NCI-H2227 treated with DMSO at 0.1 percent for 48 hours (cell line): ENCODE measurements at places on chromosomes 1 and 21.

DNA sequence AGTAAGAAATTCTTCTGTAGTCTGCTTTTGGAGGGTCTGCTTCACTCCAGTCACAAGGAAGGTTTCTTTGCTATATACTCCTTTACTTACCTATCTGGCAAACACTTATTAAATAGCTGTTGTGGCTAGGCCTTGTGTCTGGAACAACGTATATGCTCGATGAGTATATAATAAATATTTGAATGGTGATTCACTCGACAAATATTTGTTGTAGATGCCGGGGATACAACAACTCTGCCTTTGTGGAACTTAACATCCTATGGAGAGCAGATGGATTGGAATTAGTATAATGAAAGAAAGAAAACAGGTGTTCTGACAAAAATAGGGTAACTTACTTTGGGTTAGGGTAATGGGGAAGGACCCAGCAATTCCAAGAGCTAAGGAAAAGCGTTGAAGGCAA, 31.1 kb downstream of the KPNA6 start:
- DNase-seq, result no peak

- DNase-seq, result no peak
These were observed 78.6 kb downstream of the POFUT2 start for GRCh38 chr21:45209046-45209445.

GRCh38 chr1:60904099-60904851, 178.1 kb upstream of the NFIA start:
- no peak for DNase-seq

DNA sequence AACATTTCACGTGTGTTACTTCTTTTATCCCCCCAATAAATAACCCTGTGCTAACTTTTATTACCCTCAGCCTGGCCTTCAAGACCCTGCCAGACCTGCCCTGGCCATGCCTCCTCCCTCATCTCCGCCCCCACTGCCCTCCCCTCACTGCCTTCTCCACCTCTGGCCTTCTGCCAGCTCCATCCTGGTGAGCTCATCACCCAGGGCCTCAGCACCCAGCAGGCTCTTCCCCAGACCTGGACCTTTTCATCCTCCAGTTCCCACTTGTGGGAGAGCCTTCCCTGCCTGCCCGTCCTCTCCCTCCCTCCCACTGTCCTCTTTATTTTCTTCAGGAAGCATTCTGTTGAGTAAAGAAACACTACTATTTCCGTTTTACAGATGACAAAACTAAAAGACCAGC, 72.0 kb downstream of the SLC66A1 start:
- DNase-seq, result no peak

- DNase-seq, result no peak
These were observed 176.1 kb downstream of the CACNA1E start for GRCh38 chr1:181659321-181659957.

DNA sequence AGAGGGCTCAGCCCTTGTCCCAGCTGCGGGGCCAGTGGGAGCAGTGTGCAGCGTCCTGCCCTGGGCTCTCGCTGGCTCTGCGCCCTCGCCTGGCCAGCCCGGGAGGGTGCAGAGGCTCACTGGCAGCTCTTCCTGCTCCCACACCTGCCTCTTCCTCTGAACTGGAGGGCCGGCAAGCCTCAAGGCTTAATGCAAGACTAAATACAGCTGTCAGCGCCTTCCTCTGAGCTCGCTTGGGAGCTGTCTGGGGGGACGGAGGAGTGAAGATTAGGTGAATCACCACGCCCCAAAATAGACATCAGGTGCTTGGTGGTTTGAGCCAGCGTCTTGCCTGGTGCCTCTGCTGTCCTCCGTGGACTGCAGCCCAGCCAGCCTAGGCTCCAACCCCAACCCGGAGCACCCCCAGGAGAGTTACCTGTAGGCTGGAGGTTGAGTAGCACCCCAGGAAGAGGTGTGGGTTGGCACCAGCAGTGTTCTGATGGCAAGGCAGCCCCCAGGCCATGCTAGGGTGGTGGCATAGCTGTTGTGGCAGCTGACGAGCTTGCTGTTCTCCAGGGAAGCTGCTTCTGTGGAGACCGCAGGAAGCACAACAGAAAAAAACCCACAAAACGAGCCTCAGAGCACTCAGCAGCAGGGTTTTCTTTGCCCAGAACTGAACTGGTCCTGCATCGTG, 36.9 kb downstream of the UMODL1 start:
- no peak for DNase-seq

GRCh38 chr1:224287714-224288113, 42.3 kb downstream of the NVL start:
- DNase-seq, result no peak
